Skin of body (tissue), 3 donors: ENCODE measurements at places on chromosomes 11 and 22.

- no peak for DNase-seq
These were observed 440.5 kb downstream of the TBC1D22A start for GRCh38 chr22:47202819-47203553.

DNA sequence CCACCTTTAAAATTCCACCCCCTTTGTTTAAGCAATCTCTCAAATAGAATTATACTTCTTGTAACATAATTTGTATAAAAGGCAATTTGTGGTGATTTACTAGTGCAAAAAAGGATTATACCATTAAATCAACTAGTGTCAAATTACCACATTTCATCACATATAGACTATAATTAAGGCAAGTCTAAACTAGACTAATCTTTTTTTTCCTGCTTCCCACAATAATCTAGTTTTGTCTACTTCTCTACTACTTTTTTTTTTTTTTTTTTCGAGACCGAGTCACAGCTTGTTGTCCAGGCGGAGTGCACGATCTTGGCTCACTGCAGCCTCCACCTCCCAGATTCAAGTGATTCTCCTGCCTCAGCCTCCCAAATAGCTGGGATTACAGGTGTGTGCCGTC lies 36.1 kb upstream of the FZD4 start:
- no peak for DNase-seq

GRCh38 chr11:116052603-116053547 lies 548.7 kb upstream of the CADM1 start:
- DNase-seq: no peak

GRCh38 chr11:67167091-67167490 lies 48.0 kb downstream of the KDM2A start:
- no peak for DNase-seq

GRCh38 chr11:3193373-3194015 lies 25.1 kb downstream of the MRGPRG start:
- no peak for DNase-seq

DNA sequence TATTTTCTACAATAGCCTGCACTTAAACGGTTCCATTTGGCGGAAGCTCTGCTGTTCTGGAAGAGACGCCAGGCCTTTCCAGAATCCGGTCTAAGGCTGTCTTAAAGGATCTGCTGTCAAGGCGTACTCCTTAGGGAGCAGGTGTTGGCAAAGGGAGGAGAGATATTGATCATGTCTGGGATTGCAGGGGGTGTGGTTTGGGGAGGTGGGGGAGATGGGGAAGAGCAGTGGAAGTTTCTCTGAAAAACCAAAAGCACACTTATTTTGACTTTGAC lies 22.5 kb upstream of the WNT11 start:
- peak; percentile 66 for DNase-seq

GRCh38 chr11:117924631-117925170 lies 4.5 kb downstream of the TMPRSS13 start:
- no peak for DNase-seq

DNA sequence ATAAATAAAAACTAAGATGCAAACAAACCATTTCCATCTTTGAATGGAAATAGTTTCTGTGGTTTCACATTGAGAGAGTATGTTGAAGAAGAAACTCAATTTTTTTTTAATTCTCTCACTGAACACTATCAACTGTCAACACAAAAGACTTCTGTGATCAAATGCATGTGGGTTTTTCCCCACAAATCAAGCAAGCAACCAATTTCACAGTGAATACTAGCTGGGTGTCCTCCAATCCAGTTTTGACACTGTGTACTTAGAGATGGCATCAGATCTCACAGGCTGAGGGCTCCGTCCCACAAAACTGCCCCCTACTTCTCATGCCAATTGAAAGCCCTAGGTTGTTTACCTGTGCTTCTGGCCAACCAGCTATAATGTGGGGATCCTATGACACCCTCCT lies 34.5 kb downstream of the CTSC start:
- no peak for DNase-seq

GRCh38 chr11:21398195-21398594 lies 728.8 kb downstream of the NELL1 start:
- no peak for DNase-seq

DNA sequence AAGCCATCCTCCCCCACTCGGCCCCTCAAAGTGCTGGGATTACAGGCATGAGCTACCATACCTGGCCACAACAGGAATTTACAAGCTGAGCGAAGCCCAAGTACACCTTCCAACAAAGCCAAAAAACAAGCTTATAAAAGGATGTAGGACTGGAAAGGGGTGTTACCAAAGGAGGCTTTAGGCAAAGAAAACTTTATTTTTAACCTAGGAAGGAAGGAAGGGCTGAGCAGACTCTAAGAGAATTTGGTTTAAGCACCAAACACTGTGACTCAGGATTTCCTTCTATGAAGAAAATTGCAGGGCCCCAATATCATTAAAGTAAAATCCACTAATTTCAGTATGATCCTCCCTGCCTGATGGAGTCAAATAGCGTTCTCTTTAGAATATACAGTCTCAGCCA lies 12.1 kb downstream of the DENND5A start:
- DNase-seq: no peak

- no peak for DNase-seq
These were observed 48.3 kb upstream of the PICALM start for GRCh38 chr11:86117001-86117711.

GRCh38 chr11:13318498-13319295 lies 41.1 kb downstream of the BMAL1 start:
- no peak for DNase-seq
